ENCODE measurements at places on chromosomes 1 and 21.

GRCh38 chr1:173195596-173196088 is 11.5 kb downstream of the TNFSF4 start:
- no peak for DNase-seq

DNA sequence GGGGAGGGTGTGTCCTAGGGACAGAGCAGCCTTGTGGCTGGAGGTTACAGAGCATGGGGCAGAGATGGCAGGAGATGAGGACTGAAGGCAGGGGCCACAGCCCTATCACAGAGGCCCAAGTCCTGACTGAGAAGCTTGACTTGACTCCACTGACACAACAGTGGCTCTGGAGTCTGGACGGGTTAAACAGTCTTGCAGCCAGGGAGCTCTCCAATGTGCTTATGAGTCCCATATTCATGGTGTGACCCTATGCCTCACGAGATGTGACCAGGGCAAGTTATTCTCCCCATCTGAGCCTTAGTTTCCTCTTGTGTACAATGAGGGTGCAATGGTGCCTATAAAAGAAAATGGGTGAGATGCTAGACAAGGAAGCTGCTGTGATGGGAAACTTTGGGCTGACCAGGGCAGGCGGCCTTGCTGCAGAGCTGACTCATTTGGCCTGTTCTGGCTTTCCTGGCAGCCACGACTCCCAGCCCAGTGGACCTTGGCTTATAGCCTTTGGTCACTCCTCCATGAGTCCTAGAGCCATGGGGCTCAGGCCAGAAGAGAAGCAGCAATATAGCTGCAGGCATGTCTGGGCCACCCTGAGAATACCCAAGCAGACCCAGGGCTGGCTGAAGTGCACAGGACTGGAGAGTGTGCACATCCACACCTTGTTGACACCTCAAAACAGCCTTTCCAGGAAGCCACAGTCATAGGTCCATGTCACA is 2.8 kb upstream of the TTC22 start:
- DNase-seq, result peak; percentile 41

- no peak for DNase-seq
Observed at GRCh38 chr1:234504969-234505768, 26.2 kb upstream of the TARBP1 start.

DNA sequence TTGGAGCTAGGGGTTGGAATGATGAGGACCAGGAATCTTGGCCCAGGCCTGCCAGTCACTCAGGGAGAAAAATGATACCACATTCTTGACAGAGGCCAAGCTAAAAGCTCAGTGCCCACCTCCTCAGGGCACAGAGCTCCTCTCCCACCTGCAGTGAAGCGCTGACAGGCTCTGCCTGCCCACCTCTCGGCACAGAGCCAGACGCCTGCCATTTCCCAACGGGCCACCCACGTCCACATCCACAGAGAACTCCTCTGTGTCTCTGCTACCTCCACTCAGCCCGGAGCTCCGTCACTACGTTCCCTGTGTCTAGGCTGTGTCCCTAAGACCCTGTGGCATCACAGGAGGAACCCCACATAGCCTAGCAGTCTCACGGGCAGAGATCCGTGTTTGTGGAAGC is 60.8 kb downstream of the MRPL37 start:
- no peak for DNase-seq

DNA sequence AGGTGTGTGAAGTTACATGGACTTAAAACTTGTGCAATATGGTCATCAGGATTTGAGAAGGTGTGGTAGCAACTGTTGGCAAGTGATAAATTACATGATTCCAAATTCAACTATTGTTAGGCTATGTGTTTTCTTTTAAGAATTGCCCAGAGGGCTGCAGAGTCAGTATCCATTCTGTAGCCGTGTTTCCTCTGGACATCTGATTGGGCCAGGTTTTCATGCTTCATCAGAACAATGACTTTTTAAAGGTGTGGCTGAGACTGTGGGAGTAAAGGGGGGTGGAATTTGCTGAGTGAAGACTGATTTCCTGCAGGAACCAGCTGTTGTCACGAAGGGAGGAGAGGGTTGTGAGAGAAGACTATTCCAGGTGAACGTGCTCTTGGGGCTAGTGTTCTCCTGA is 1.7 kb upstream of the HRNR start:
- no peak for DNase-seq

GRCh38 chr1:47569681-47570470 is 132.0 kb downstream of the FOXD2 start:
- DNase-seq, result peak; percentile 85

DNA sequence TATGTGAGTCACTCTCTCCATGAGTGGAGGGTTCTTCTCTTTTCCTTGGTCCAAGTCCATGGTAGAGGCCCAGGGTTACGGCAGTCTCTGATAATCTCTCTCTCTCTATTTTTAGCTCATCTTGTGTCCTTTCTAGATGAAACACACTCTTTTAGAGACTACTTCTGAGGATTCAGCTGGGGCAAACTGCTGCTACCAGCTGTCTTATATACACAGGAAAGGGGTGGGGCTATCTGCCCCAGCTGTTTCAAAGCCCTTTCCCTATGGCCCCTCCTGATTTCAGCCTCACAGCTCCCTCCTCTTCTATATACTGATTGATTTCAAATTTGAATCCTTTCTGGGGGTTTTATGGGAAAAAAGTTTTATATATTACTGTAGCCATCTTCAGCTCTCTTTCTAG is 324.8 kb downstream of the RWDD3 start:
- no peak for DNase-seq

DNA sequence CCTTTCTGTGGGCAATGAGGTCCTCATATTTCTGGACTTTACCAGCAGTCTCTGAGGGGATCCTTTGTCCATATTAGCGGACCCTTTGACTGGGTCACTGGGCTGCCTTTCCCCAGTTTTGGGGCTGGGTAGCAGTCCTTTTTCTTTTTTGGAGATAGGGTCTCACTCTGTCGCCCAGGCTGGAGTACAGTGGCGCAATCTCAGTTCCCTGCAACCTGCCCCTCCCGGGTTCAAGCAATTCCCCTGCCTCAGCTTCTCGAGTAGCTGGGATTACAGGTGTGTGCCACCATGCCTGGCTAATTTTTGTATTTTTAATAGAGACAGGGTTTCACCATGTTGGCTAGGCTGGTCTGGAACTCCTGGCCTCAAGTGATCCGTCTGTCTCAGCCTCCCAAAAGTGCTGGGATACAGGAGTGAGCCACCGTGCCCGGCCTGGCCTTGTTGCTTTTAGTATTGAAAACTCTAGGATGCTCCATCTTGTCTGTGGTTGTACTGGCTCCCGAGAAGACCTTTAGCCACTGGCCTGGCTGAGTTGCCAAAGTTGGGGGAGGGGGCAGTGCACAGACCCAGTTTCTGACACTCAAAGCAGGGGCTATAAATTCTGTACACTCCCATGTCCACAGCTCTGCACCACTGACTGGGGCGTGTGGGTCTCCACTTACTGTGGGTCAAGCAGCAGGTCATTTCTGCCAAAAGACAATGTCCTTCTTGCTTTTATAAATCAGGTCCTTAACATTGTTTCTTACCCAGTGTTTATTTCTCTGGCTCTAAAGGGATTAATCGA is 33.1 kb downstream of the MAN1C1 start:
- no peak for DNase-seq

- no peak for DNase-seq
Observed at GRCh38 chr1:182142621-182143020, 81.1 kb upstream of the ZNF648 start.

Data from fibroblast of pulmonary artery (primary cell).